CD4-positive, alpha-beta T cell treated with Interleukin-1 beta for 1 hour (primary cell): ENCODE measurements at places on chromosomes 2 and 18.

DNA sequence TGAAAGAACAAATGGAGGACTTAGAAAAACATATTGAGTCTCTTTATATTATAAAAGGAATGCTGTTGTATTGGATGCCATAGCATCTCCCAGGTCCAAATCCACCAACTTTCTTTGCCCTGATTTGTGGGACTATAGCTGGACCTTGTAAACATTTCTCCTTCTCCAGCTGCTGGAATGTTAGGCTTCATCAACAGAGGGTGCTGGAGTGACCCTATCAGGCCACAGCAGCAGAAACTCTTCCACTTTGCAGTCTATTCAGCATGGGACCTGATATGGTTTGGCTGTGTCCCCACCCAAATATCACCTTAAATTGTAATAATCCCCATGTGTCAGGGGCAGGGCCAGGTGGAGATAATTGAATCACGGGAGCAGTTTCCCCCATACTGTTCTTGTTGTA lies 138.4 kb upstream of the ARL4C start:
- no peak for DNase-seq

DNA sequence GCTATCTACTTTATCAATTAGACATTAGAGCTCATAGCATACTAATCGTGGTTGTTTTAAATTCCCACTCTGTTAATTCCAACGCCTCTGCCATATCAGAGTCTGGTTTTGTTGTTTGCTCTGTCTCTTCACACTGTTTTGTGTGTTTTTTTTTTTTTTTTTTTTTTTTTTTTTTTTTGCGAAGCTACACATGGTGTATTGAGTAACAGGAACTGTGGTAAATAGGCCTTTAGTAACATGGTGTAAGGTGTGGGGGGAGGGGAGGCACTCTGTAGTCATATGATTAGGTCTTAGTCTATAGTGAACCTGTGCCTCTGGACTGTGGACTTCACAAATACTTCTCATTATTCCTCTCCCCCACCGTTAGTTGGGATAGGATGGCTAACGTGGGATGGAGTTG lies 370.7 kb upstream of the RAB12 start:
- DNase-seq: no peak

GRCh38 chr2:165957030-165957675 lies 3.6 kb upstream of the TTC21B start:
- no peak for DNase-seq

- DNase-seq: no peak
Observed at GRCh38 chr18:33611525-33612135, 33.6 kb downstream of the ASXL3 start.

DNA sequence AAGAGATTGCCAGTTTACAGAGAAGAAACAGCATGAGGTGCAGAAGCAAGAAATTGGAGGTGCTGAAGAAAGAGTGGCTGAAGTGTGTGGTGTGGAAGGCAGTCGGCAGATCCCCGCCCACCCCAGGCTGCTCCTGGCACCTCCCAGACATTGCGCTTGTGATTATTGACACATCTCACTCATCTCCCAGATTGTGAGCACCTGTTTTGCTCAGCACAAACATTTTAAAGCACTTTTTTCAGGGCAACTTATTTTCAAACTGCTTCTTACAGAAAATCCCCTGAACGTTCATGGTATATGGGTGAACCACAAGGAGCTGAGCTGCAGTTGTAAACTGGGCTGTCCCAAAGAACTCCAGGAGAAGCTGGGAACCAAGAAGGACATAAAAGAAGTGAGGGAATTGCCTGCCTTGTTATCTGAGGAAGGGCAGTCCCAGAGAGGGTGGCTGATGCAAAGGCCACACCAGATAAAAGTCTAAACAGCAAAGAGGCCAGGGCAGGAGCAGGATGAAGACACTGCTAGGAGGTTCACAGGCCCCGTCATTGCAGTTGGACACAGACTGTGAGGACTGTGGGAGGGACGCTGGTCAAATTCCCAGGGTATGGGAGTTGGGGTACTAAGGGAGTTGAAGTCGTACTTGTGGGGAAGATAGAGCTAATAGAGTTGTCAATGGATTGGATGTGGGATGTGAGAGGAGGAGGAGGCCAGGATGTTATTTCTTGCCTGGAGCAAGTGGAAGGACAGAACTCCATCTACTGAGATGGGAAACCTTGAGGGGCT lies 65.1 kb downstream of the INPP4A start:
- DNase-seq: no peak

- DNase-seq: no peak
Observed at GRCh38 chr2:187956906-187957534, 334.7 kb upstream of the GULP1 start.

- DNase-seq: no peak
Observed at GRCh38 chr2:181770150-181770549, 89.8 kb upstream of the NEUROD1 start.

- no peak for DNase-seq
Observed at GRCh38 chr18:11134940-11135339, 14.4 kb downstream of the PIEZO2 start.

DNA sequence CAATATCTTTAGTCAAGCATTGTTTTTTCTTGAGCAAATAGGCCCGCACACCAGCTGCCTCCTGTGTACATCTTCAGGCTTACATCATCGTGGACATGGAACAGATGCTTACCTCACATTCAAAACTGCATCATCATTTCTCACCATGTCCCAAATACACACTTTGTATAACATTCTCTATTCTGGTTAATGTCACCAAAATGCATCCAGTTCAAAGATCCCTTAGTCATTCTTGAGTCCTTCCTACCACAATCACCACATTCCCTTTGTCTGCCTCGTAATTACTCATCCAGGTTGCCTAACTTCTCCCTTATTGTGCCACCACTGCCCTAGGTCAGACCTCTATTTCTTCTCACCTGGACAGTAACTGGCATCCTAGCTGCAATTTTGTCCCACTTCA lies 373.7 kb upstream of the GALNT5 start:
- no peak for DNase-seq

DNA sequence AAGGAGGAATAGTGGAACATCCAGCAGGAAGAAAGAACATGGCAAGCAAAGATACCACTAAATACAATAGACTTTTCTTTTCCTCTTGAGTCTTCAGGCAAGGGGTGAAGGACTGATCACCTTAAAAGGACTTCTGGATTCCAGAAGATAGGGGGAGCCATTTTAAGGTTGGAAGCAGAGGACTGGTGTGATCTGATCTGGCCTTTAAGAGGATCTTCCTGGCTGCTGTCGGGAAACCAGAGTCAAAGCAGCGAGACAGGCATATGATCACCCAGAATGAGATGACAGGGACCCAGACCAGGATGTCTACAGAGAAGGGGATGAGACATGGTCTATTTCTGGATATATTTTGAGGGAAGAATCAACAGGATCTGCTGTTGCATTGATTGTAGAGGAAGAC lies 558.0 kb downstream of the STK39 start:
- DNase-seq: no peak

DNA sequence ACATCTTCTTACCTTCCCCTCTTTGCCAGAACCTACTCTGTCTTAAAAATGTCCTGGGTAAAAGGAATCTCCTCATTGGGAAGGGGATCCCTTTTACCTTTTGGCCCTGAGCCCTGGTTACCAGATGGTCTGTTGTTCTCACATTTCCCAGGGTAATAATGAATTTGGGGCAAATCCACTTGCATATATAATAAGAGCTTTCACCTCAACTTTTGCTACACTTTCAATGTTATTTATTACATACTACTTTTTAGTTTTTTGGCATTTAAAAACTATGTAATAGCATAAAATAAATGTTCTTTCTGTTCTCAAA lies 15.0 kb downstream of the CERS6 start:
- no peak for DNase-seq

DNA sequence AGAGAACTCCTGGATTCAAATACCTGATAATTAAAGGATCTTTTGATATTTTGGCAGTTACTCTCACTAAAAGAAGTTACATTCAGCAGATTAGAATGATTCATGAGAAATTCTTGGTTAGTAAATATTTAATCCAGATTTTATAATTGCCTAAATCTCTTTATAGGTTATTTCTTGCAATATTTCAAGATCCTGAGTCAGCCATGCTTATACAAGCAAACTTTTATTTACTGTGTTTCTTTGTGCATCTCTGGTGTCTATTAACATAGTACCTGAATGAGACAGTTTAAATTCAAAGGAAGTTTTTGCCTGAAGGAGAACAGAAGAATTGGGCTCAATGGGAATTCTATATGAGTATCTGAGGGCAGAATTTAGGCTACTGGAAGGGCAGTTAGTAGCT lies 249.3 kb downstream of the ERBB4 start:
- DNase-seq: no peak
